Right cardiac atrium (tissue), 5 donors: ENCODE measurements at places on chromosomes 7 and 10.

GRCh38 chr10:98266647-98267046 lies 1.3 kb downstream of the LOXL4 start:
- no peak for DNase-seq

- DNase-seq = no peak
Measured at GRCh38 chr7:19674266-19674960, 34.4 kb downstream of the POLR1F start.

GRCh38 chr7:127776776-127777386 lies 124.9 kb downstream of the SND1 start:
- no peak for DNase-seq

DNA sequence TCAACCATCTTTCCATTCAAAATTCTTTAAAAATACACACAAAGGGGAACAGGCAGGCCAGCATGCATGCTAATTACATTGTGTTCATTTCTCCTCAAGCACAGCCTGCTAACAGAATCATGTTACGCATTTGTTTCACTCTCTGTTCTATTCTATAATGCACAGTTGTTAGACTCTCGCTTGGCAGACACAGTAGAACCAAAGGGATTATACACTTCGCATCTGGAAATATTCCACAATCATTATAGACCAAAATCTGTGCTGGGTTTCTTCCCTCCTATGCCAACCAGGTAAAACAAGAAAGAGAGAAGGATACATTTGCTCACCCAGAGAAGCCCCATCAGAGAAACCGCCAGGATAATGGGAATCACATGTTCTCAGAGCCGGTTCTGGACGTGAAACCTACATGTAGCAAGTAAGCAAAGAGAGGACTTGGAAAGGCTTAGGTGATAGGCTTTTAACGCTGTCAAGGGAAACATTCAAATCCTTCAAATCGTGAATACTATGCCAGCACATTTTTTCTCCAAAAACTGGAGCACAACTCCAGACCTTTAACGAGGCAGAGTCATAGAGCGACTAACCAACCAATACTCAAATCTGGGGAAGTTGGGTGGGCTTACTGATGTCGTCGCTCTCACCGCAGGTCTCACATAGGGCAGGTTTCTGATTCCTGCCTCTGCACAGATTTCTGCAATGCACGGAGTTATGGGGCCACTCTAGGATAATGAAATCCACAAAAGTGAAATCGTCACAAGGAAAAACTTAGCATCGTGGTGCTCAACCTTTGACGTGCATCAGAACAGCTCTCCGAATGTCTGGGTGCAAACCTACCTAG lies 380.5 kb upstream of the AUTS2 start:
- no peak for DNase-seq

DNA sequence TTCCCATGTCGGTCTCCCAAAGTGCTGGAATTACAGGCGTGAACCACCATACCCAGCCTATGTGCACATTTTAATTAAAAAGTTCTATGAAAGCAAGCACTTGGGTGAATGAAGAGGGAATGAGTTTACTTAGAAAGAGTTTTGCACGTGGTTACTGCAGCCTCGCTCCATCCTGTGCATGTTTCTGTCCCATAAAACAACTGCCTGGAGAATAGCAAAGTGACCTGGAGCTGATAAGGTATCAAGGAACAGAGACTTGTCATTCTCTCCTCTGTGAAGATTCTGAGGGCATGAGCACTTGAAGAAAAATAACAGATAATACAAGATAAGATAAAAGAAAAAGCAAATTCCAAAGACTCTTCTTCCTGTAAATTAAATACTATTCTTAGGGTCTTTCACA lies 112.2 kb upstream of the JCAD start:
- DNase-seq = no peak
